ENCODE measurements at places on chromosomes 6 and 20. TPM values are rescaled to one million over a fixed set of nuclear protein-coding genes. Genes with fewer than 3 reads are reported as not detected.
A peak's percentile ranks its signal among the peaks of the same experiment; 100 is the strongest.

ERGIC3 gene
- total RNA-seq: 127 TPM

DNA sequence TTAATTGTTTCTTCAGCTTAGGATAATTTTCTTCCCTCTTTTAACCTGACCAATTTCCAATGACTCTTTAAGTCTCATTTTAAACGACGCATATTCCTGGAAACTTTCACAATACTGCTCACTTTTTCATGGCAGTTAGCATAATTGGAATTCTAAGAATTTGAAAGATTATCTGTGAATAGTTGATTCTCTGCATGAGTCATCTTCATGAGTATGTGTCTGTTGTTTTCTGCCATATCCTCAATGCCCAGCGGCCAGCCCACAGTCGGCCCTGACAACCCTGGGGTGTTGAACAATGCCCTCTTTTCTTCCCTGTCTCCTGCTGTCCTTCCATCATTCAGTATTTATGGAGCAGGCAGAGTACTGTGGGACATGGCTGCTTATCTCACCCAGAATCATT is 554.2 kb downstream of the CDH26 start:
- DNase-seq: no peak

- DNase-seq: no peak
Measured at GRCh38 chr20:24859539-24859938, 89.5 kb upstream of the CST7 start.

DNA sequence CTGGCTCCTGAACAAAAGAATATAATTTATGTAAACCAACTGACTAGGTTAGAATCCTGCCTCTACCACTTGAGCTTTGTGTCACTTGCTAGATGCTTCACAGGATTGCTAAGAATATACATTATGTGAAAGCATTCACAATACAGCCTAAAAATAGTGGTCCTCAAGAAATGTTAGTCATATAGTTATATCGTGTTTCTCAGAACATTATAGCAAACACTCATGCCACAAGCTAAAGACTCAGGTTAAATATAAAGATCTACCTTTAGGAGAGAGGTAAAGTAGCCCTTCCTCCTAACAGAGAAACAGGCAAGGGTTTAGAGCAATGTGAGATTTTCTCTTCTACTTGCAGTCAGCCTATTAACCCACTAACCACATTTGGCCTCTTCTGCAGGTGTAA is 17.8 kb upstream of the ALDH8A1 start:
- no peak for DNase-seq

DNA sequence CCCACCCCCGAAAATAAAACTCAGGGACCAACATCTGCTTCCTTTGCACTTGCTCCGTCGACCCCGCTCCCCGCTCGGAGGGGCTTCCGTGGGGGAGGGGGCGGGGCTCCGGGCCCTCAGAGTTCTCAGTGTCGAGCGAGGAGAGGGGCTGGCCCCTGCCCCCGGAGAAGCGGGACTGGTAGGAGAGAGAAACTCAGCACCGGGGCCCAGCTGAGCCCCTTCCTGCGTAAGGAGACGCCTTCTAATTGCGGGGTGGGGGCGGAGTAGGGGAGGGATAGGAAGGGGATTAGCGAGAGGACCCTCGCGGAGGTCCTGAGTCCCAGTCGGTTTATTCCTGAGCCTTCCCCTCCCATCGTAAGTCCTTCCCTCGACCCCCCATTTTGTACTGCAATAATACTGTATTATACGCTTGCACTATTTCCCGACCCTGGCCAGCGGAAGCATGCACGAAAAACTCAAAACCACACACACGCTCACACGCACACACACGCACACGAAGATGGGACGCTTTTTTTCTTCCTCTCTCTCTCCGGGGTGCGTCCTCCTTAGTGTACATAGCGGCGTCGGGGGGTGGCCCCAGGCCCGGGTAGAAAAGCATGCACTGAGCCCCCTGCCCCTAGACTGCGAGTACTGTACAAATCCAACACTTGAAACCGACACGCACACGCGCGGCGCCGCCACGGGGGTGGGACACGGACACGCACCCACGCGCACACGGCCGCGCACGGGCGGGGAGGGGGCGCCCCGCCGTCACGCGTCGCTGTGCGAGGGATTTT is 22.1 kb upstream of the SLC22A7 start:
- DNase-seq: peak; percentile 59

- DNase-seq: no peak
Measured at GRCh38 chr20:52003415-52003814, 188.2 kb downstream of the ZFP64 start.

- no peak for DNase-seq
Measured at GRCh38 chr20:2203436-2203835, 92.4 kb upstream of the TGM3 start.

DNA sequence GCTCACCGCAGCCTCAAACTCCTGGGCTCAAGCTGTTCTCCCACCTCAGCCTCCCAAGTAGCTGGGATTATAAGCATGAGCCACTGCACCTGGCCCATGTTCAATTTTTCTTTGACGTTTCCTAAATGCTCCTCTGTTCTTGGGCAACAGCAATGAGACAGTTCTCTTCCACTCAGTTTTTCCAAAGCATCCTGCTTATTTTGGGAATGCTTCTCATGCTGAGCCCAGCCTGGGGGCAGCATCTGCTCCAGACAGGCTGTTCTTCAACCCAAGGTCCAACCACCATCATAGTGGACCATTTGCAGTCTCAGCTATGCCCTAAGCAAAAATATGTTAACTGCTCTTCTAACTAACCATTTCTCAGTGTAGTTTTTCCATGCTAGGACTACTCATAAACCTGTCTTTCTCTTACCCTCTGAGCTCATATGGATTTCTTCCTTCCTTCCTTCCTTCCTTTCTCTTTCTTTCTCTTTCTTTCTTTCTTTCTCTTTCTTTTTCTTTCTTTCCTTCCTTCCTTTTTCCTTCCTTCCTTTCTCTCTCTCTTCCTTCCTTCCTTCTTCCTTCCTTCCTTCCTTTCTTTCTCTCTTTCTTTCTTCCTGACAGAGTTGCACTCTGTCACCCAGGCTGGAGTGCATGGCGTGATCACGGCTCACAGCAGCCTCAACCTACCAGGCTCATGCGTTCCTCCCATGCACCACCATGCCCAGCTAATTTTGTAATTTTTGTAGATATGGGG is 48.4 kb downstream of the GCNT2 start:
- no peak for DNase-seq

TPBG gene
- 0.33 TPM for total RNA-seq

- no peak for DNase-seq
Measured at GRCh38 chr6:112600168-112600567, 253.0 kb downstream of the RFPL4B start.

UBE2J1 gene
- total RNA-seq: 18.7 TPM

LTB gene
- total RNA-seq: 73.3 TPM

DNA sequence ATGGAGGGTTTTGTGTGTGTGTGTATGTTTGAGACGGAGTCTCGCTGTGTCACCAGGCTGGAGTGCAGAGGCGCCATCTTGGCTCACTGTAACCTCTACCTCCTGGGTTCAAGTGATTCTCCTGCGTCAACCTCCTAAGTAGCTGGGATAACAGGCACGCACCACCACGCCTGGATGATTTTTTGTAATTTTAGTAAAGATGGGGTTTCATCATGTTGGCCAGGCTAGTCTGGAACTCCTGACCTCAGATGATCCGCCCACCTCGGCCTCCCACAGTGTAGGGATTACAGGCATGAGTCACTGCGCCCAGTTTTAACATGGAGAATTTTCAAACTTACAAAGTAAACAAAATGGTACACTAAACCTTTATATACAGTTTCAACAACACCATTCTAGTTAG is 22.8 kb downstream of the AMD1 start:
- no peak for DNase-seq

DNA sequence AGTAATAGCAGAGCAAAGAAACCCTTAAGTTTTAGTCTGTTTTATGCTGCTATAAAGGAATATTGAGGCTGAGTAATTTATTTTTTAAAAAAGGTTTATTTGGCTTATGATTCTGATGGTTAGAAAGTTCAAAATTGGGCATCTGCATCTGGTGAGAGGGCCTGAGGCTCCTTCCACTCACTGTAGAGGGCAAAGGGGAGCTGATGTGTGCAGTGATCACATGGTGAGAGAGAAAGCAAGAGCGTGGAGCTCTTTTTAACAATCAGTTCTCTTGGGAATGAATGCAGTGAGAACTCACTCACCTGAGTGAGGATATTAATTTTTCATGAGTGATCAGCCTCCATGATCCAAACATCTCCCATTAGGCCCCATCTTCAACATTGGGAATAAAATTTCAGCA is 36.4 kb upstream of the SAMD3 start:
- DNase-seq: no peak

- DNase-seq: no peak
Measured at GRCh38 chr6:71351190-71351589, 62.6 kb downstream of the OGFRL1 start.

DNA sequence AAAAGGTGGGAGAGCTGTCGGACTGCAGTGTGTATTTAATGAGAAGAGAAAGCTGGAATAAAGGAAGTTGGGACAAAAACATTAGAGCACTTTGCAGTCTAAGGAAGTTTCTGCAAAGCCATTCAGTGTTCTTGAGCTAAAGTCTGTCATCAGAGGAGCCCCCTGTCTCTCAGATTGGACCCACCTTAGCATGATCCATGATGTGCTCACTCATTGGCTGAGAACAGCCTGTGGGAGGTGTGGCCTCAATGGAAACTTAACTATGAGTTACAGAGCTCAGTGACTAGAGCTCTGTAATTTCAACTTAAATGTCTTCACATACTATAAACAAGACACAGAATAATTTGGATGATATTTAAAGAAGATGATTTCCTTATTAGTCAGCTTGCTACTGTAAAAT is 437.0 kb downstream of the BTBD3 start:
- DNase-seq: no peak

GRCh38 chr20:13930281-13930680 is 60.1 kb downstream of the SEL1L2 start:
- DNase-seq: no peak

GRCh38 chr6:167984876-167985604 is 12.4 kb upstream of the KIF25 start:
- no peak for DNase-seq

GRCh38 chr6:146267946-146268345 is 239.1 kb downstream of the GRM1 start:
- no peak for DNase-seq

SPAG4 gene
- total RNA-seq: 6.9 TPM

GRCh38 chr6:47376930-47377329 is 67.2 kb upstream of the TNFRSF21 start:
- DNase-seq: peak; percentile 42

GRCh38 chr20:17542993-17543412 is 11.8 kb upstream of the BFSP1 start:
- DNase-seq: no peak

DNA sequence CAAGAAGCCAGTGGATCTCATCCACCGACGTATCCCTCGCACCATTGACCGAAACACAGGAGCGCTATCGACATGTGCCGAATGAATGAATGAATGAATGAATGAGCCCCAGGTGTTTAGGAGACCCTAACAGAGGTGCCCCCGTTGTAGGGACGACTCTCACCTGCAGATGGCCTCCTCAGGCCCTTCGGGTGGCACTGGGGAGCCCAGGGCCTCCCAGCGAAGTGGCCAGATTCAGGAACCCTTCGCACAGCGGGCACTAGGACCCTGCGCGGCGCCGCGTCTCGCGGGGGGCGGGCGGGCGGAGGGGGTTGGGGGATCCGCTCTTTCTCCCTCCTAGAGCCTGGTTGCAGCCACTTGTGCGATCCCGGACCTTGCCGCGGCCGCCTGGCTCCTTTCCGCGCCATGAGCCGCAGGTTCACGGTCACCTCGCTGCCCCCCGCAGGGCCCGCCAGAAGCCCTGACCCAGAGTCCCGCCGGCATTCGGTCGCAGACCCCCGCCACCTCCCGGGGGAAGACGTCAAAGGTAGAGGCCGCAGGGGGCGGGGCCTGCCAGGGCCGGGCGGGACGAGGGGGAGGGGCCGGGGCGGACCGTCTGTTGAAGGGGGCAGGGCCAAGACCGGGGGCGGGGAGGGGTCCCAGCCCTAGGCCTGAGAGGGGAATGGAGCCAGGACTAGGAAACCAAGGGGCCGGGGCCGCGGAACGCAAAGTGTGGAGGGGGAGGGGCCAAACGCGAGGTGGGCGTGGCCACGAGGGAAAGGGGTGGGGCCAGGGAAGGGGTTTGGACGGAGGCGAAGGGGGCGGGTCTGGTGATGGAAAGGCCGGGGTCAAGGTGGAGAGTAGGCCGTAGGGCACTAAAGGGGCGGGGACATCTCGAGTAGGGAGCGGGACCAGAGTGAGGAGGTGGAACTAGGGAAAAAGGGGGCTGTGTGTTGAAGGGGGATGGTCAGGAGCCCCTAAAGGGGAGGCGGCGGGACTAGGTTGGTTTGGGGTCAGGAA is 7.4 kb upstream of the SLC12A5 start:
- peak; percentile 78 for DNase-seq

CD40 gene
- total RNA-seq: 5.1 TPM

Data from activated CD4-positive, alpha-beta T cell treated with anti-CD3 and anti-CD28 coated beads for 36 hours (primary cell).